ENCODE measurements at places on chromosomes 6 and 20. TPM values are rescaled to one million over a fixed set of nuclear protein-coding genes. Genes with fewer than 3 reads are reported as not detected.

GRCh38 chr6:147776631-147777213 is 268.2 kb downstream of the SAMD5 start:
- no peak for DNase-seq

DNA sequence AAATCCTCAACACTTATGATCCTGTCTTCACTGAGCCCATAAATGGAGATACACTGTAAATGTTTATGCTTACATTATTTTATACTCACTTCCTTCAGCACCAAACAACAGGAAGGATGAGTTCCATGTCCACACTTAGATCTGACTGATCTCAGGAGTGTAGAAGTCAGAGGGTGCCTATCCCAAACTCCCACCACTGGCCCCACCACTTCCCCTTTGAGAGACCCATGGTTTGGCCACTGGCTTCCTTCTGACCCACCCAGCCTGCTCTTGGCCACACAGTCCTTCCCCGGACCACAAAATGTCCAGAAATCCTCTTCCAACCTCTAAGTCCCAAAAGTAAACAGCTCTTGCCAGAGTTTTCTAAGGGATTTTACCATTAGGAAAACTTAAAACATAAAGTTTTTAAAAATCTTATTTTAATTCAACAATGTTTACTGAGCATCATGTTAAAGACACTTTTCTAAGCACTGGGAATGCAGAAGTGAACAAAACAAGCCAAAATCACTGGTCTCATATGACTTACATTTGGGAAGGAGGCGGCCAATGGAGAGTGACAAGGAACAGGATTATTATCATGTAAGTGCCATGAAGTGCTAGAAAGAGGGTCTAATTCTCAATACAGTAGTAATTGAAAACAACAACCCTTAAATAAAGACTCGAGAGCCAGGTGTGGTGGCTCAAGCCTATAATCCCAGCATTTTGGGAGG is 103.8 kb downstream of the NRSN1 start:
- no peak for DNase-seq

GRCh38 chr6:117169781-117170281 is 95.5 kb upstream of the VGLL2 start:
- no peak for DNase-seq

DNA sequence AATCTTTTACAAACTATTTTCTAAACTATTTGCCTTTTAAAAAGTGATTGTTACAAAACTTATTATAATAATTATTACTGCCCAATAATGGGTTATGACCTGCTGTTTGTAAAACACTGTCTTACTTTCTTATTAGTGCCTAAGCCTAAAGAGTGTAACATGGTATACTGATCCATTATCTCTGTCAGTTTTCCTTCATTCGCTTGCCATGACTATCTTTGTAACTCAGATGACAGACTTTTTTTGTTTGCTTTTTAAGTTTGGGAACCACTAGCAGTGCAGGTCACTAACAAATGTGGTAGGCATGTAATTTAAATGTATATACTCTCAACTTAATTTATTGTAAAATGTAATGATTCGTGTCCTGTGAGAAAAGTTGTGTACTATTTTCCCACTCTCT is 9.9 kb upstream of the TFB1M start:
- no peak for DNase-seq

GRCh38 chr20:61037498-61037897 is 214.6 kb upstream of the CDH4 start:
- DNase-seq, result no peak

- DNase-seq, result no peak
These were observed 421.1 kb downstream of the BCKDHB start for GRCh38 chr6:80527552-80528052.

- DNase-seq, result no peak
These were observed 38.9 kb downstream of the FYN start for GRCh38 chr6:111834356-111834755.

GRCh38 chr20:24914388-24915241 is 34.5 kb upstream of the CST7 start:
- DNase-seq, result no peak

GRCh38 chr6:168232062-168232461 is 87.5 kb downstream of the DACT2 start:
- no peak for DNase-seq

Gene DUSP15
- total RNA-seq, result 1.9 TPM

Gene PEX6
- 88.3 TPM for total RNA-seq

Gene RBPJL
- total RNA-seq, result not detected

Gene EDN3
- not detected for total RNA-seq

Gene ZSCAN26
- total RNA-seq, result 18.3 TPM

Gene BCAS1
- not detected for total RNA-seq

Gene TPX2
- total RNA-seq, result 222 TPM

Gene TDRD6
- not detected for total RNA-seq

Gene LY6G5C
- total RNA-seq, result 1.8 TPM
